Thymus (tissue), 14 donors: ENCODE measurements at places on chromosomes 4 and X.

DNA sequence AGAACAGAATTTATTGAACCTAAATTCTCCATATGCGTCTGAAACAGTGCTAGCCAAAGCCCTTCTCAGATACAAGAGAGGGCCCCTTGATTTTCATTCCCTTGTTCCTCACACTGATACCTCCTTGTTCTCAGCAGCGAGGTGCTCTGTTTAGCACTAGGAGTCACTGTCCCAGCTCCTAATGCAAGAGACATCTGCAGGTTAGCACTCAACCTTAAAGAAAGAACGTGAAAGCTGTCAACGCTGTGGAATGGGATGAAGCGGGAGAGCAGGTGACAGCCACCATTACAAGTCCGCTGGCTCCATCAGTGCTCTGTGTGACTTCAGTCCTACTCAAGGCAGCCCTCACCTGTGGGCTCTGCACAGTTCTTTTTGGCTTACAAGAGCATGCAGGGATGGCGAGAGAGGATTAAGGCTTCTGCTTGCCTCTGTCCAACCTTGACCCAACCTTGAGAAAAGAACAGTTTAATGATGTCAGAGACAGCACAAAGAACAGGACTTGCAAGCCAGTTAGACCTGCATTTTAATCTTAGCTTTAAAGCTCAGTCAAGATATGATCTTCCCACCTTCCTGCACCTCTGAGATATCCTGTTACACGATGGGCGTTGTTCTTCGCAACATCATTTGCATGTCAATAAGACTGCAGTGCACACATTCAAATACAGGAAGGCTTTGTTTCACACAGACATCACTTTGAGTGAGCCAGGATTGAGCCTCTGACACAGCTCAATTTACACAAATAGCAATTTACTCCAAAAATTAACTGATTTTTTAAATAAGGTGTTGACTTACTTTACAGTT is 95.1 kb downstream of the ARSF start:
- no peak for DNase-seq

- no peak for DNase-seq
Observed at GRCh38 chr4:8162625-8163024, 4.0 kb upstream of the ABLIM2 start.

GRCh38 chr4:106796876-106797275 is 239.2 kb downstream of the DKK2 start:
- DNase-seq, result no peak

GRCh38 chr4:83329521-83330110 is 5.0 kb downstream of the HPSE start:
- DNase-seq, result no peak

- no peak for DNase-seq
Observed at GRCh38 chrX:3548765-3549391, 164.6 kb downstream of the PRKX start.

GRCh38 chr4:2364654-2365053 is 53.8 kb downstream of the ZFYVE28 start:
- no peak for DNase-seq

DNA sequence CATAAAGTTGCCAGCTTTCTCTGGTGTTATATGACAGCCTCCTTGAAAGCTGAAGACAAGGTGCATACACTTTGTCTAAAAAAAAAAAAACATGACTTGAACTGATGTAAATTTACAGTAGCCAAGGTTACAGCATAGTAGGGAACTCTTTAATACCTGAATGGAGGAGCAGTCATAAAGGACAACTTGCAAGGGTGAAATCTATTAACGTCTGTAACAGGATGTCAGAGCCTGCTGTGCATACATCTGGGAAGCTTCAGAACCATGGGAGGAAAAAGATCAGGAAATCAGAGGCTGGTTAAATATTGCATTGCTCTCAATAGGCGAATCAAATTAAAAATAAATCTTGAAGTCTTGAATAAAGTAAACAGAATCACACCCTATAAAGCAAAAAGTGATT is 484.0 kb upstream of the CTSO start:
- no peak for DNase-seq

- no peak for DNase-seq
Observed at GRCh38 chrX:16458208-16458607, 191.8 kb upstream of the S100G start.

GRCh38 chr4:176302283-176303275 is 17.2 kb upstream of the SPCS3 start:
- DNase-seq, result no peak

DNA sequence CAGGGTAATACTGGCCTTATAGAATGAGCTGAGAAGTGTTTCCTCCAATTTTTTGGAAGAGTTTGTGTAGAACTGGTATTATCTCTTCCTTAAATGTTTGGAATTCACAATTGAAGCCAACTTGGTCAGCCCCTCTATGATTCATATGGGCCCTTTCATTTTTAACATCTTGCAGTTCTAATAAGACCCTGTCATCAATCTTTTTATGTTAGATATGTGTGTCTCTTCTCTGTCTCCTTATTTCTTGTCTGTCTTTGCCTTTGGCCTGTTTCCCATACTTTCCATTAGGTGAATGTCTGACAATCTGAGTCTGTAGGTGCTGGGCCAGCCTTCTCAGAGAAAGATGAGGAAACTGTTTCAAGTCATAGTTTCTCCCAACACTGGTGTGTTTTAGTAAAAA is 88.7 kb downstream of the SLC16A2 start:
- DNase-seq, result no peak

DNA sequence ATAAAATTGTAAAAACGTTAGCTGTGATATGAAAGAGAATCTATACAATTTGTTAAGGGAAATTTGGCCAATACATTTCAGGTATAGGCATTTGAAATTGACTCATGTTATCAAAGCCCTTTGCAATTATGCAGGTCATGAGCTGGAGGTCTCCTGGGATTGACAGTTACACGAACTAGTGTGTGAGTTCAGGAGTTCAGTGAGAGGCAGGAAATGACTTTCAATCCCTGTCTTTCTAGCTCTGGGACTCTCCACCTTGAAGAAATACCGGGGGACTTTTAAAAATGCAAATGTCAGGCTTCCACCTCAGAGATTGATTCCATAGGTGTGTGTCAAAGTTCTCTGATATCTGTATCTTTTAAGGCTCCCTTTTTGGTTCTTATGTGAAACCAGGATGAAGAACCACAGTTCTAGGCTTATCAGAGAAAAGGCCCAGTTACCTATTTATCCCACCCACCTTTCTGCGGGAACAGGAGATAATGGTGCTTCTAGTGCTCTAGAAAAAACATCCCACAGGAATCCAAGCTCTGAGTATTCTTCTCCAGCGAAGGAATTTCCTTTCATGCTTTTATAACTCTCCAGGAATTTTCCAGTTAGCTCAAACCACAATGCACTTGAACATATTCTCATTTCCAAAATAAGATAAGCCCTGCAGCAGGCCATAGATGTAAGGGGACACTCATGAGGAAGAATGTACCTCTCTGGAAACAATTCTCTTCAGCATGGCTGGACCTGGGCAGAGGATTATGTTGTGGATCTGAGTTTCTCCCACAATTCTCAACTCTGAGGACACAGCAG is 501.0 kb downstream of the IDS start:
- DNase-seq, result no peak
